Left ventricle myocardium superior (tissue), 1 donor: ENCODE measurements at places on chromosomes 4 and X.

GRCh38 chrX:51608766-51609165 is 9.9 kb downstream of the CENPVL3 start:
- DNase-seq, result no peak

- DNase-seq, result no peak
These were observed 503.6 kb downstream of the NAP1L3 start for GRCh38 chrX:93169771-93170170.

GRCh38 chrX:132086672-132087071 is 41.1 kb downstream of the FRMD7 start:
- DNase-seq, result no peak

GRCh38 chr4:99252746-99253145 is 33.7 kb upstream of the ADH6 start:
- DNase-seq, result no peak

DNA sequence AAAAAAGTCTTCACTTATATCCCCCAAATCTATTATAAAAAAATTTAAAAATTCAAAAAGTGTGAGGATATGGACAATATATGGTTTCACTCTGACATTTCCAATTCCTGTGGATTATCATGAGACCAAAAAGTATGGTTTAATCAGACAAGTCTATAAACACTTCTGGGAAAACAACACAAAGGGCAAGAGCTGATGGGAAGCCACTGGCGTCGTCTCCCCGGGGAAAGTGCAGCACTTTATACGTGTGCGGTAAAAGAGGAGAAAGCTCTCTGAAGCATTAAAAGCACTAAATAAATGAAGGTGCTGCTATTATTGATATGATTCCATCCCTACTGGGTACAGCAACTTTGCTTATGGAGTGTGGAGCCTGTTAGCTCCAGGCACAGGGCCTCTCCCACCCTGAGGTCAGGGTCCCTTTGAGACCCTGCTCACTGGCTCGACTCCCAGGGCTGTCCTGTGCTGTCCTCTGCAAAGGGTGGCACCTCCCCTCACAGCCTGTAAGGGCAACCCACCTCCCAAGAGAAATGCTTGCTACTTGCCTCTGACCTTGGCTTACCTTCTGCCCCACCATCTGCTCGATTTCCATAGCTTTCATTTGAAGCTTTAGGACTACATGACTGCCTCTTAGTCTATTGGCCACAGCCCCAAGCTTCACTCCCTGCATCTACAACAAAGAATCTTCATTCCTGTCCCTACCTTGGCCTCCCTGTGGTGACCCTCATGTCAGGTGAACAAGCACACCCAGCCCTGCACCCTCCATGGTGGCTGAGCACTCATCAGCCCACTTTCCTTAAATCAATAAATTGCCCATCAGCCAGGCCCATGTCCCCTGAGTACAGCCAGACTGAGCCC is 248.6 kb downstream of the HNRNPD start:
- no peak for DNase-seq

- DNase-seq, result no peak
These were observed 1337.5 kb downstream of the FSTL5 start for GRCh38 chr4:160826339-160826679.

DNA sequence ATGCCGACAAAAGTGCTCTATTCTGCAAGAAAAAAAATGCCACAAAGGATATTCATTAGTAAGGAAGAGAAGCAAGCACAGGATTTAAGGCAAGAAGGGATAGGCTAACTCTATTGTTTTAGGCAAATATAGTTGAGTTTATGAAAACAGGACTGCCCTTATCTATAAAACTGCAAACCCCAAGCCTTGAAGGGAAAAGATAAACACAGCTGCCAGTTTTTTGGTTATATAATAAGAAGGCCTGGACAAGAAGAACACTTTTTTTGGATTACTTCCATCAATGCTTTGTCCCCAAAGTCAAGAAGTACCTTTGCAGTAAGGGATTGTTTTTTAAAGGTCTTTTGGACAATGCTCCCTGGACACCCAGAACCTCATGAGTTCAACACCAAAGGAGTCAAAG is 45.4 kb upstream of the WWC2 start:
- DNase-seq, result no peak

GRCh38 chr4:26334366-26334765 is 13.6 kb downstream of the RBPJ start:
- DNase-seq, result no peak

- DNase-seq, result no peak
These were observed 389.6 kb downstream of the ARHGAP24 start for GRCh38 chr4:85864259-85865205.

- peak; percentile 59 for DNase-seq
These were observed at the start of gene ELF4 for GRCh38 chrX:130110379-130111219. Gene ELF4 (minus strand): TSS chrX:130110497. CDS start chrX:130081330, 29,167 bp downstream.

DNA sequence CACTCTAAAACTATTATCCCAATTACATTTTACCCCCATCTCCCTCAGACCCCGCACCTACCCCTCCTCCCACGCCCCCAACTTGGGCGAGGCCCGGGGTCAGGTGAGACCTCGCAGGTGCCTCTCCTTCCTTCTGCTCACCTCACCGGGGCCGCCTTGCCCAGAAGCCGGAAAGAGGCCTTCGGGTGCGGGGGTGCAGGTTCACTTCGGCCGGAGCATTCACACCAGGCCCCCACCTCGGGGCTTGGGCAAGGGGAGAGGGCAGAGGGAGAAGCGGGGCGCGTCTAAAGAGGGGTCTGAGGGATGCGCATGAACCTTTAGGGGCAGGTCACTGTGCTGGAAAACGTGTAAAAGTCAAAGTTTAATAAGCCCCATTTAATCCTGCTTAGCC is 427 bp downstream of the ZNF182 start:
- DNase-seq, result no peak
